Spleen (tissue), 13 donors: ENCODE measurements at places on chromosomes 4 and X. TPM values are rescaled to one million over a fixed set of nuclear protein-coding genes. Genes with fewer than 3 reads are reported as not detected.

Gene RTL9
- not detected for total RNA-seq

- H3K27ac ChIP-seq = no peak overlapping the region
- no peaks in the 10 kb centered on the region for H3K36me3 ChIP-seq
- no peak overlapping the region for H3K4me3 ChIP-seq
These were observed 42.7 kb upstream of the RASSF6 start for GRCh38 chr4:73662709-73663546.

DNA sequence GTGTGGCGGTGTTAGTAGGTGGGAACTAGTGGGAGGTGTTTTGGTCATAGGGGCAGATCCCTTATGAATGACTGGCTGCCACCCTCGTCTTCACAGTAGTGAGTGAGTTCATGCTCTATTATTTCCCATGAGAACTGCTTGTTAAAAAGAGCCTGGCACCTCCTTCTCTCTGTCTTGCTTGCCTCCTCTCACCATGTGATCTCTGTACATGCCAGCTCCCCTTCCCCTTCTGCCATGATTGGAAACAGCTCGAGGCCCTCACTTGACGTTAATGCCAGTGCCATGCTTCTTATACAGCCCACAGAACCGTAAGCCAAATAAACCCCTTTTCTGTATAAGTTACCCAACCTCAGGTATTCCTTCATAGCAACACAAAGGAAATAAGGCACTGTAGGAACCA is 21.7 kb downstream of the PNMA6F start:
- H3K4me1 ChIP-seq = no peaks in the 10 kb centered on the region
- no peak overlapping the region for H3K27ac ChIP-seq
- H3K27me3 ChIP-seq = no peaks in the 10 kb centered on the region
- DNase-seq = no peak

DNA sequence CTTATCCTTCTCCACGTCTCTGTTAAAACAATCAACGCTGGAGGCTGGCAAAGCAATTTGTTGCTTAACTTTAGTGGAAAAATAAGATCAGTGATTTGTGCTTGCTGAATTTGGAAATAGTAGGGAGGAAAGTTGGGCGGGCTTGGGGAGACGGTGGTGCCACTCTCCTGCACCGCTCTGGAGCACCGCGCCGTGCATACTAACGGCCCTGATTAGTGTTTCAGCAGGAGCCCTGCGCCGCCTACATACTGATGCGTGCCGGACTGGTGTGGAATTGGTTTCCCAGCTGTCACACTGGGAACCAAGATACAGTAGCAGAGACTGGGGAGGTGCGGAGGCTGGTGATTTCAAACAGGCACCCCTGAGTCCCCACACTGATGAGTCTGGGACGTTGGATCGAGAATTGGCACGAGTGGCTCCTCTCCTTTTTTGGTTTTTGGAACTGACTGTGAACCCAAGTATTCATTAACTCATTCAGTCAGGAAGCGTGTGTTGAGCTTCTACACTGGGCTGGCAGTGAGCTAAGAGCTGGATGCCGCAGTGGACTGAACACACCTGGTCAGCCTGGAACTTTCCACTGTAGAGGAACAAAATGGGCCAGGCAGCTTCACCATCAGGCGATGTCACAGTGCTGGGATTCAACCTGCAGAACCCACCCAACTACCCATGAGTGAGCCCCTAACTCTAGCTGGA is 29.0 kb upstream of the PSAPL1 start:
- no peaks in the 10 kb centered on the region for H3K36me3 ChIP-seq
- no peaks in the 10 kb centered on the region for H3K4me1 ChIP-seq
- H3K27ac ChIP-seq = no peak overlapping the region
- no peak overlapping the region for H3K4me3 ChIP-seq
- H3K27me3 ChIP-seq = no peaks in the 10 kb centered on the region

Gene ZCCHC18
- total RNA-seq = 2.6 TPM

Gene VCX
- not detected for total RNA-seq
